ENCODE measurements at places on chromosomes 11 and 22.

- DNase-seq = no peak
Measured at GRCh38 chr11:108793138-108793537, 128.3 kb downstream of the DDX10 start.

- DNase-seq = no peak
Measured at GRCh38 chr11:81359476-81359875, 1374.2 kb downstream of the FAM181B start.

- no peak for DNase-seq
Measured at GRCh38 chr11:69155302-69156234, at the start of gene SMIM38. TSS of gene SMIM38 (plus strand) at chr11:69155935. CDS start at chr11:69157847, 1,912 bp downstream.

DNA sequence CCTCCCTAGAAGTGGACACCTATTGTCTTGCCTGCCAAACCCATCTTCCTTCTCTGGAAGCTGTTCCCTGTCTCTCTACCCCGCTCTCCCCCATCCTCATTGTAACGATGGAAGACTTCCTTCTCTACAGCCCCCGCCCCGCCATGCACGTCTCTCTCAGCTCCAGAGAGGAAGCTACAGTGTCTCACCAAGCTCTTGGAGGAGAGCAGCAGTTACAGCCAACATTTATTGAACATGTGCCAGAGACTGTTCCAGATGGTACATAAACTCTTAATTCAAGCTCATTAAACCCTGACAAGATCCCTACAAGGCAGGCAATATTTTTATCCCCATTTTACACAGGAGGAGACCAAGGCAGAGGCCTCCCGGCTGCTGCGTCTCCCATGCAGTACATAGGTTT, 15.1 kb downstream of the MCHR1 start:
- DNase-seq = no peak

- DNase-seq = no peak
Measured at GRCh38 chr11:77561257-77561656, 28.5 kb upstream of the AQP11 start.

- no peak for DNase-seq
Measured at GRCh38 chr22:28798810-28799605, 1.4 kb downstream of the XBP1 start.

GRCh38 chr22:38258895-38259294, 13.9 kb downstream of the TMEM184B start:
- no peak for DNase-seq

GRCh38 chr11:12376259-12377081, 901 bp upstream of the PARVA start:
- no peak for DNase-seq
